Pericardium fibroblast (primary cell): ENCODE measurements at places on chromosomes 2 and 18. TPM values are rescaled to one million over a fixed set of nuclear protein-coding genes. Genes with fewer than 3 reads are reported as not detected.

BOK gene
- 39.5 and 79.9 TPM in 2 replicates for total RNA-seq

TFPI gene
- 86.5 and 201 TPM in 2 replicates for total RNA-seq

HOXD12 gene
- not detected in 2 replicates for total RNA-seq

OR6B3 gene
- total RNA-seq: not detected in 2 replicates

NYAP2 gene
- not detected in 2 replicates for total RNA-seq

TM4SF20 gene
- not detected in 2 replicates for total RNA-seq

PSMA8 gene
- not detected in 2 replicates for total RNA-seq

SLC9A4 gene
- total RNA-seq: not detected in 2 replicates

DSG1 gene
- total RNA-seq: not detected in 2 replicates

BCL2L11 gene
- 3.2 and 4.6 TPM in 2 replicates for total RNA-seq

HJURP gene
- total RNA-seq: 1.8 and 4.9 TPM in 2 replicates

CHMP3 gene
- 56.2 and 73.7 TPM in 2 replicates for total RNA-seq

TRIP12 gene
- total RNA-seq: 83.6 and 94.0 TPM in 2 replicates

TUBA4B gene
- total RNA-seq: not detected in 2 replicates

REG1A gene
- total RNA-seq: not detected in 2 replicates

GLI2 gene
- 10.6 and 13.5 TPM in 2 replicates for total RNA-seq

ZNF385B gene
- not detected in 2 replicates for total RNA-seq

CRYGD gene
- not detected in 2 replicates for total RNA-seq

KCNE4 gene
- 14.1 and 21.5 TPM in 2 replicates for total RNA-seq

CDH2 gene
- 26.9 and 59.0 TPM in 2 replicates for total RNA-seq

DNER gene
- total RNA-seq: 0.58 and 3.7 TPM in 2 replicates

DSEL gene
- total RNA-seq: 23.8 and 32.3 TPM in 2 replicates

RAB27B gene
- 0.93 and 1.9 TPM in 2 replicates for total RNA-seq

INO80B gene
- 2.9 and 4.6 TPM in 2 replicates for total RNA-seq
